HEK293T (cell line): ENCODE measurements at places on chromosomes 2 and 18.

- DNase-seq: no peak
Observed at GRCh38 chr2:167942366-167943081, 304.9 kb downstream of the STK39 start.

DNA sequence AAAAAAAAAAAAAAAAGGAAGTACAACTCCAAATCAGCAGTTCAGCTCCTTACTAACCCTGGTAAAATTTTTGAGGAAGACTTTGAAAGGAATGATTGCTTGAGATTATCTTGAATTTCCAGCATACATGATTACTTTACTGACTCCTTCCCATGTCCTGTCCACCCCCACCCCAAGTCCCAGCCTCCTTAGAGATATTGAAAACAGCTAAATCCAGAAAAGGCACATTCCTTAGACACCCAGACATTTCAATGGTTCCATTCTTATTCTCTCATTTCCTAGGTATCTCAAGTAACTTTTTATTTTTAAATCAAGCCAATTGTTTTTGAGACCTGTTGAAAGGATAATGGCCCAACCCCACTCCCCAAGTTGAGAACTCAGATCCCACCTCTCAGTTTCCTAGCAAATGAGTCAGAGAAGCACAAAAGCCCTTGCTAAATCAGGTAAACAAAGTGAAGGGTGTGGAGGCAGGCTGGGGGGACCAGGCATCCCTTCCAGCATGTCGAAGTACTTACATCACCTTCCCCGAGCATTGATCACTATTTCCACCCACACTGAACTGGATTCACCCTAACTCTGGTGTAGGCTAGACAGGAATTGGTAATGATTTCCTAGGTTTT, 95.4 kb upstream of the FZD7 start:
- DNase-seq: no peak

DNA sequence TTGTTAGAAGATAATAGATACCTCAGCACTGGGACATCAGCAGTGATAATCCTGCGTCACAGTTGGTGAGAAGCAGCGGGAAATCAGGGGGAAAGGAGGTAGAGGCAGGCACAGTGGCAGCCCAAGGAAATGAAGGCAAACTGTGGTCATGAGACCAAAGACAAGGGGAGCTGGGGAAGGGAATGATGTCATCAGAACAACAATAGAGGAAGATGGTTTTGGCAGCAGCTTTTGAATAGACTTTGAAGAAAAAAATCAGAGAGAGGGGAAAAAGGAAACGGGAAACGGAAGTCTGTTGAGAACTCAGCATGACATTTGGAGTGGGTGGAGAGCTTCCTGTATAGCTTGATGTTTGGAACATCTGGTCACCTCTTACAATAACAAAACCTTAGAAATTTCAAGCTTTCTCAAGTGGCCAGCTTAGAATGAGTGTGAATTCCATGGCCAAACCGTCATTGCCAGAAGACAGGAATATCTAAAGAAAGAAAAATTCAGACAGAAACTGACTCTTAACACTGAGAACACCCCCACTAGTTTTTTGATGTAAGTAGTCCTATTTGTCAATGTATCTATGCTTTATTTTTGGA, 18.4 kb upstream of the YES1 start:
- no peak for DNase-seq

GRCh38 chr2:199019898-199020507, 437.7 kb downstream of the SATB2 start:
- peak; percentile 38 for DNase-seq

GRCh38 chr2:208006833-208007232, 18.5 kb downstream of the PLEKHM3 start:
- DNase-seq: no peak

DNA sequence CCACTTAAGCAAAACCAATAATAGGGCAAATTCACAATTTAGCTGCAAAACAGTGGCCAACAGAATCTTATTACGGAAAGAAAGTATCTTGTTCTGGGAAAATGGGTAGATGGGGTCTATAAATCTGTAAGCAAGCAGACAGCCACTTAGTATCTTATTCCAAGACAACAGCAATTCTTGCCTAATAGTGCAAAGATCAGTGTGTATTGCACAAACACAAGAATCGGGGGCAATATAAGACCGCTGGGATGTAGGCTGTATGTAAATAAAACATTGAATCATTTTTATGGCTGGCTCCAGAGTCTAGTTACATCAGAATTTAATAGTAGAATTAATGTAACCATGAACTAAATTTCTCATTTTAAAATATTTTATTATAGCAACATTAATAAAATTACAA, 85.6 kb downstream of the FBXO15 start:
- DNase-seq: no peak

DNA sequence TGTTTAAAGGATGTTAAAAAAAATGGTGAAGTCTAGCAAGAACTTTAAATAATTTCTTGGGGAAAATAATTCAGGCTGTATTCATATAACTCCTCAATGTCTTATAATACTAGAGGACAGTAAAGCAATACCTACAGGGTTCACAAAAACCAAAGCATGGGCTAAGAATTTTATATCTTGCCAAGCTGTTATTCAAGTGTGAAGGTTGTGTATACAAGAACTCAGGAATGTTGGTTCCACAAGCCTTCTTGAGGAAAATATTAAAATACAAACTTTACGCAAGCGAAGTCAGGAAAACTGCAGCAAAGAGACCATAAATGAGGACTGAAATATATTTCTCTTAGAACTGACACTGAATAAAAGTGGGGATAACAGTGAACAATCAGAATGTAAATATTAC, 76.1 kb upstream of the DNAJC10 start:
- no peak for DNase-seq

DNA sequence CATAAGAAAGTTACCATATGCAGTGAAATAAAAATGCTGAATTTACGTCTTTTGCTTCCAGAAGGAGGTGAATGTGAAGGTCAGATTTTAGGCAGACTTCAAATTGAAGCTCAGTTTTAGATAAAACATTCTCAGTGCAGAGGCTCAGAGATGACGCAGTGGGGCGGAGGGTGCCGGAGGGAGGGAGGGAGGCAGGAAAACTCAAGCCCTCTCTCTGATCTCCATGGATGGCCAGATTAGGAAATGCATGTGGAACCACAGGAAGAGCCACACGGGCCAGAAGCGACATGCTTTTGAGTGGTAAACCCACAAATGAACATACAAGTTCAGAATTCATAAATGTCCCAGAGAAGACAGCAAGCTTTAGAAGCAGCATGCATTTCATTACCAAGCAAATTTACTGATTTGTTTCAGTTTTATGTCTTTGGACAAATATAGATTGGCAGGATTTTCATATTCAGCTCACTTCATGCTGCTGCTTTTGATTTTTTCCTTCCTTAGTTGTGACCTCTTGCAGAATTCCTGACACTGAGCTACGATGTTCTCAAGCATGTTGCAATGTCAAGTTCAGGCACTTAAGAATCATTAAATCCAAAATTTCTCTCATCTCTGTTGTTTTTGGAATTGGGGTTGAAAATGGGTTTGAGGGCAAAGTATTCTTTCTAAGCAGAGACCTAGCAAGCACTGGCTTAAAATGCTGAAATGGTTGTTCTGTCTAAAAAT, 29.7 kb upstream of the APCDD1 start:
- no peak for DNase-seq

DNA sequence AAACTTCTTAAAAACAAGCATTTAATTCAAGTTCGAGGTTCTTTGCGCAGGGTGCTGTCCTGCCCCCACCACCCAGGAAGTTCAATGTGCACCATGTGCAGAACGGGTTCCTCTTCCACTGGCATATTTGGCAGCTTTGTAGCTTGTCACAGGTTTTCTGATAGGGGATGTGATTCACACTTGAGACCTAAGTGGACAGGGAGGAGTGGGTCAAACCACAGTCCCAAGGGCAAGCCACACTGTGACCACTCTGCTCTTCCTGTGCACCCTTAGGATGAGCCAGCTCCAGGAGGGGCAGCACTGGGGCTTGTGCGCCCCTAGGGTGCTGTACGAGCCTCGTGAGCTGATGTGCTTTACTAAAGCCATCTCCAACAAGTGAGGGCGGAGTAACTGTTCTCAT, 82.5 kb downstream of the TGFA start:
- DNase-seq: no peak

GRCh38 chr18:49788327-49788898, 24.9 kb downstream of the ACAA2 start:
- no peak for DNase-seq

- DNase-seq: no peak
Observed at GRCh38 chr18:71673498-71673897, 870.6 kb downstream of the CBLN2 start.

DNA sequence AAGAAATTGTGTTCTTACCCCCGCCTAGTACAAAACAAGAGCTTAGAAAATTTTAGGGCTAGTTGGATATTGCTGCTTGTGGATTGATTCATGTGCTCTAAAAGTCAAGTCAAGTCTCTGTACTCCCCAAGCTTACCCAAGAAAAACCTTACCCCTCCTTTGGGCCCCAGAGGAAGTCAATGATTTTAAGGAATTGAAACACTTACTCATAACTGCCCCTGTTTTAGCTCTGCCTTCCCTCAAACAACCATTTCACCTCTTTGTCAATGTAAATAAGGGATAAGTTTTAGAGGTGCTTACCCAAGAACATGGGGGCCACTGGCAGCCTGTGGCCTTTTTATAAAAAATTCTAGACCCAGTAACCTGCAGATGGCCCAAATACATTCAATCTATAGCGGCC, 136.6 kb upstream of the RMP24 start:
- DNase-seq: no peak

GRCh38 chr18:63376538-63376937, 9.5 kb upstream of the KDSR start:
- DNase-seq: no peak

DNA sequence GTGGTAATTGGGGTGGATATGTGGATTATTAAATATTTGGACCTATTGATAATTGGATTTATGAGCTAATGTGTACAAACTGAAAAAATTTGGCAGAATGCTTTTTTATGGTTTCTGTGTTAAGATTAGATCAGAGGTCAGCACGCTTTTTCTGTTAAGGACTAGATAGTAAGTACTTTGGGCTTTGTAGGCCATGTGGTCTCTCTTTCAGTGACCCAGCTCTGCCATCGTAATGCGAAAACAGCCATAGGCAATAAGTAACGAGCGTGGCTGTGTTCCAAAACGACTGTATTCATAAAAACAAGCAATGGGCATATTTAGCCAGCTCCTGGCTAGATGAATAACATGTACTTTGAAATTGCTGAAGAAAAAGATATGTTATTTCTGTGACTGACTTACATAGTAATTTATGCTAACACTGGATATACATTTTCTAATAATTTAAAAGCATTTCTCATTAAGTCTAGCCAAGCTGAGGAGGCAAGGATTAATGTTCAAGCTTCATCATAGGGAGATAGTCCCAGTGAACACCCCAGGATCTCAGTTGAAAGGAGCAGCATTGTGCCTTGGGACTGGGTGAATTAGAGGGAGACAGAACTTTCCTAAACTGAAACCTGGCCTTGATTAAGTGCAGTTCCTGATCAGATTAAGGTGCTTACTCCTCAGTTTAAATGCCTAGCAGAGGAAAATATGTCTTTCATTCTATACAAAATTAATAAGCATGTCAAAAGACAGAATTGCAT, 20.0 kb downstream of the CCDC138 start:
- no peak for DNase-seq

GRCh38 chr2:106366204-106366885, 101.9 kb downstream of the RGPD3 start:
- DNase-seq: no peak

GRCh38 chr2:230459216-230459615, 43.2 kb downstream of the SP100 start:
- DNase-seq: no peak

DNA sequence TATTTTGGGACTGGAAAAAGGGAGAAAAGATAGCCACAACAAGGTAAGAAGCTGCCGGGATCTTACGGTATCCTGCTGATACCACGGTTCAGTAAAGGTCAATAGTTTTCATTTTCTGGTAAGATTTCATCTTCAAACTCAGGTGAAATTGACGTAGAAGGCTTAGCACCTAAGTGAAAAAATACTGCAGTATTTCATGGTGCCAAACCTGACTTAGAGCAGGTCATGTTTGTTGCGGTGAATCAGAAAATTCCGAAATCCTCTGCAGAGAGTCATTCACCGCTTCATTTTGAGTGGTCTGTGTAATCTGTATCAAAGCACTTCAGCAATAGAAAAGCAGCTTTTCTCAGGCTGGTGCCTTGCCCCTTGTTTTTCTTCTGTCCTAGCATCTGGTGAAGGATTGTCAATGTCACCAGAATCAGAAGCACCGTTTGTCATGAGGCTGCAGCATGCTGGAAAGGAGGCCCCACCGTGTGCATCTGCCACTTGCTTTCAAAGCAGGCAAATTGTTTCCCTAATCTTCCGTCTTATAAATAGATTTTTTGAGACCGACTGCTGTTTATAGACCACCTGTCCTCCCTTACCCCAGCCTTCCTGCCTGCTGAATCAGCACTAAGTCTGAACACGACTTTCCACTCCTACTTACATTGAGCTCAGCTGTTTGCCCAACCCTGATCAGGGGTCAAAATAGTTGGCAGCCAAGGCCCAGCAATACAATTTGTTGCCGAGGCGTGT, 156.3 kb downstream of the EML6 start:
- no peak for DNase-seq

DNA sequence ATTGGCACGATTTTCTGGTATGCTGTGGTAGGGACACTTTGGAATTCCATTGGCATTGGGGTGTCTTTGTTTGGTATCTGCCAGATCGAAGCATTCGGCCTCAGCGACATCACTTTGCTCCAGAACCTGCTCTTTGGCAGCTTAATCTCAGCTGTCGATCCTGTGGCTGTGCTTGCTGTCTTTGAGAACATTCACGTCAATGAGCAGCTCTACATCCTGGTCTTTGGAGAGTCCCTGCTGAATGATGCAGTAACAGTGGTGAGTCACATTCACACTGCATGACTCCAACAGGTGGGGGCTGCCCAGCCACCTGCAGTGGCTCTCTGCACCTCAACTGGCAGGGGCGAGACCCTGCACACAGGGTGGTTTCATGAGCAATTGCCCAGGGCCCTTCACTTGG, 38.4 kb downstream of the SLC9A2 start:
- no peak for DNase-seq

DNA sequence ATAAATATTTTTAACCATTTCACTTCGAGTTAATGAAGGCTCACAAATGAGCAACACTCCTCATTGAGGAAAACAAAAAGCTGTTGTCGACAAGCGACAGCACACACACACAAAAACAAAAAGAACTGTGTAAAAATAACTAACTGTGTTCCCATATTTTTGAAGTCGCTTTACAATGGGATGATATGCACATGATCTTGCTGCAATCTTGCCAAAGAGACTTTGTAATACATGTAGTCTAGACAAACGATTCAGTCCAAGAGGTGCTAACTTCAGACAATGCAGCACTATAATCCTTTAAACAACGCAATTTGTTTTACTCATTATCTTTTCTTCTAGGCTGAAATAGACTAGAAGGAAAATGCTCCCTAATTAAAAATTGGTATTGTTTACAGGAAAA, 7.2 kb upstream of the USP34 start:
- no peak for DNase-seq

- no peak for DNase-seq
Observed at GRCh38 chr2:5926871-5927512, 234.8 kb downstream of the SOX11 start.

DNA sequence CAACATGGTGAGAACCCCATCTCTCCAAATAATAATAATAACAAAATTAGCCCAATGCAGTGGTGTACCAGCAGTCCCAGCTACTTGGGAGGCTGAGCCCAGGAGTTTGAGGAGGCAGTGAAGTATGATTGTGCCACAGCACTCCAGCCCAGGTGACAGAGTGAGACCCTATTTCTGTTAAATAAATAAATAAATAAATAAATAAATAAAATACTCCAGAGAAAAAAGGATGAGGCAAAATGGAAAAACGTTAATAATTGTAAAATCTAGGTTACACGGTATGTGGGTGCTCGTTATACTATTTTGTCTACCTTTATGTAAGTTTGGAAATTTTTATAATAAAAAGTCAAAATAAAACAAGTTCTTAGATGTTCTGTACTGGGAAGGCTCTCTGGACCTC, 8.6 kb upstream of the EMX1 start:
- no peak for DNase-seq
